Activated naive CD8-positive, alpha-beta T cell treated with anti-CD3 and anti-CD28 coated beads for 36 hours (primary cell): ENCODE measurements at places on chromosomes 1 and 21. TPM values are rescaled to one million over a fixed set of nuclear protein-coding genes. Genes with fewer than 3 reads are reported as not detected.

- no peak overlapping the region for H3K4me3 ChIP-seq
- peaks cover 10% of the 10 kb centered on the region for H3K36me3 ChIP-seq
- H3K27ac ChIP-seq: no peak overlapping the region
- no peak for DNase-seq
- peaks cover 97% of the 10 kb centered on the region for H3K27me3 ChIP-seq
Observed at GRCh38 chr1:118989878-118990378, 1.8 kb upstream of the TBX15 start.

DNA sequence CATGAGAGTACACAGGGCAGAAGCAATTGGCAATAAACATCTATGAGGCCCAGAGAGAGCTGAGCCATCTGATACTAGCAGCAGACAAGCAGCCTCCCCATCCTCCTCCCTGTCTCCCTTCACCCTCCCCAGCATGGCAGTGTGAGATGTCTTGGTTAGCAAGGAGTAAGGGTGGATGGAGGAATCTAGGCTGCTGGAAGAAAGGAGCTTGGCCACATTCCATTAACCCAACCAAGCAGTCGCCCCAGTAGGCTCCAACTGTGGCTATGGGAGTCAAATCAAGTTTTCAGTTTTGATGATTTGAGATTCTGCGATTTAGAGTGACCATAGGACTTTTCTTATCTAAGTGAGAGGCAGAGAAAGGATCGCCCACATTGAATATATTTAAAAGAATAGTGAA lies 12.9 kb upstream of the RUNX1 start:
- H3K4me1 ChIP-seq: peaks cover 10% of the 10 kb centered on the region
- H3K36me3 ChIP-seq: no peaks in the 10 kb centered on the region
- no peak for DNase-seq
- no peak overlapping the region for H3K27ac ChIP-seq
- H3K27me3 ChIP-seq: no peaks in the 10 kb centered on the region

DNA sequence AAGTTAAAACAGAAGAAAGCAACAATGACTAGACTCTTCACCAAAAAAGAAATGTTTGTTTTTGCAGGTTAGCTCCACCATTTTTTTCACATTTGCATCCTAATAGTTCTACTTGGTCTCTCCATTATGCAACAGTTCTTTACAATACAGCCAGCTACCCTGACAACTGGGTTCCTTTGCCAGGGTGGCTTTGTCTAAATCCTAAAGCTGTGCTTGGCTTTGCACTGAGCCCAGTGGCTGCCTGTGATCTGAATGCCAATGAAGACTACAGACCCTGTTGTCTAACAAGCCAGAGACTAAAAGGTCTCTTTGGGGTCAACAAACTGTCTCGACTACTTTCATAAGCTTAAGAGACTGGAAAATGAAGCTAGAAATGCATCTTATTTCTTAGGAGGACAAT lies 112.0 kb downstream of the AKT3 start:
- no peak overlapping the region for H3K27ac ChIP-seq
- no peaks in the 10 kb centered on the region for H3K27me3 ChIP-seq
- peaks cover 10% of the 10 kb centered on the region for H3K36me3 ChIP-seq
- no peak for DNase-seq
- peaks cover 18% of the 10 kb centered on the region for H3K4me1 ChIP-seq

DNA sequence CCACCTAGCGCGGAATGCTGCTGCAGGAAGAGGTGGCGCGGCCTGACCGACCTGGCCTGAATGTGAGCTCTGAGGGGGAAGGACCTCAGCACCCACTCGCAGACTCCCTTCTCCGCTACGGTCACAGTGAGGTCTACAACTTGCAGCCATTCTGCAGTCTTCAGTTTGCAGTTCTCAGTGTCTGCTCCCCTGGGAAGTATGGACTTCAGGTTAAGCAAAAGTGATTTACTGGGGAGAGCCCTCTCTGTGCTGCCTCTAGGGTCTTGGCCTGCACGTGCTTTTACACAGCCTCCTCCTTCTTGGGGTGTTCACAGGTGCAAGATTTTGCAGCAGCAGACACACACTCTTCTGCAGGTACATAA lies 296.0 kb downstream of the OMA1 start:
- no peaks in the 10 kb centered on the region for H3K36me3 ChIP-seq
- peaks cover 49% of the 10 kb centered on the region for H3K27me3 ChIP-seq
- H3K4me3 ChIP-seq: no peak overlapping the region
- DNase-seq: no peak
- no peak overlapping the region for H3K27ac ChIP-seq

Gene SHE
- total RNA-seq: not detected

- no peaks in the 10 kb centered on the region for H3K4me1 ChIP-seq
- no peaks in the 10 kb centered on the region for H3K27me3 ChIP-seq
- H3K27ac ChIP-seq: no peak overlapping the region
- no peak overlapping the region for H3K4me3 ChIP-seq
- no peak for DNase-seq
Observed at GRCh38 chr1:57282411-57282810, 141.4 kb downstream of the DAB1 start.

DNA sequence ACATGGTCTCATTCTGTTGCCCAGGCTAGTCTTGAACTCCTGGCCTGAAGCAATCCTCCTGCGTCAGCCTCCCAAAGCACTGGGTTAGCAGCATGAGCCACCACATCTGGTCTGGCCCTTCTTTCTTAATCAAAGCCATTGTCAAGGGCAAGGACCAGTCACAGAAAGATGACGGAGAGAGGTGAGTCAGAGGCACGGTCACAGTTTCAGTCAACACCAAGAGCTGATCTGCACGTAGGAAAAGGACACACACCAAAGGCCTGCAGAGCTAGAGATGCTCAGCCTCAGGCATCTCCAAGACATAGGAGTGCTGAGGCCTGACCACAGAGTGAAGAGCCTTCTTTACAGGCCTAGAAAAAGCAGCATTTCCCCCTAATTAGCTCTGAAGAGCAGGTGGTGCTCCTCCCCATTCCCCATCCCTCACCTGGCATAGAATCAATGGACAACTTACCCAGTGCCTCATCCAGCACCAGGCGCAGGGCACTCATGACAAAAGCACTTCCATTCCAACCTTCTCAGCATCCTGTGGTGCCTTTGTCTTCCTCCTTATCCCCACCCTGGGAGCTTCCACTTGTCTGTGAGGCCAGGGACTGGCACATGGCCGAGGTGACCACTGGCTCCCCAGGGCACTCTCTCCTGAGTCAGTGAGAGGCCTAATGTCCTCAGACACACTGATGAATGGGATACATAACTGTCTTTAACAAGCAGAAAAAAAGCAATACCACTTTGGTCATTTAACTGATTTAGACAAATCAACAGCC lies 139.8 kb downstream of the AJAP1 start:
- H3K4me3 ChIP-seq: no peak overlapping the region
- H3K36me3 ChIP-seq: no peaks in the 10 kb centered on the region
- peaks cover 1% of the 10 kb centered on the region for H3K4me1 ChIP-seq
- H3K27me3 ChIP-seq: no peaks in the 10 kb centered on the region
- DNase-seq: no peak
- H3K27ac ChIP-seq: no peak overlapping the region

GRCh38 chr1:108972951-108973350 lies 9.7 kb upstream of the CLCC1 start:
- H3K4me1 ChIP-seq: no peaks in the 10 kb centered on the region
- no peak overlapping the region for H3K27ac ChIP-seq
- peaks cover 13% of the 10 kb centered on the region for H3K36me3 ChIP-seq
- no peak overlapping the region for H3K4me3 ChIP-seq

DNA sequence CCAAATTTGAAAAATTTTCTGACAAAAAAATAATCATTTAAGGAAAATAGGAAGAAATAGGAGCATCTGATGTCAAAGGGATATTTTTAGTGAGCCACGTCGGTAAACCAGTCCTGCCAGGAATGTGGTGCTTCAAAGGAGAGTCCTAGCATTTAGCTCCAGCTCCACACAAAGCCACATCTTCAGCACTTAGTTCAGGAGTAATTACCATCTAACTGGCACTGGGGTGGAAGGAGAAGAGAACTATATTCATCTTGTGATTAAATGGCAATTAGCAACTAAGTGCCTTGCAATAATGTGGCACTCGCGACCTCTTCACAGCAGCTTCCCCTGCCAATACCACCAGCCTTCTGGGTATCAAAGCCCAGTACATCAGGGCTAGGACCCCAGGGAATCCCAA lies 409.1 kb downstream of the SETD4 start:
- no peaks in the 10 kb centered on the region for H3K36me3 ChIP-seq
- no peaks in the 10 kb centered on the region for H3K4me1 ChIP-seq
- H3K4me3 ChIP-seq: no peak overlapping the region
- peaks cover 24% of the 10 kb centered on the region for H3K27me3 ChIP-seq

GRCh38 chr21:33067457-33067856 lies 2.5 kb upstream of the OLIG1 start:
- no peak overlapping the region for H3K4me3 ChIP-seq
- no peaks in the 10 kb centered on the region for H3K36me3 ChIP-seq
- H3K27me3 ChIP-seq: peaks cover 65% of the 10 kb centered on the region
- H3K4me1 ChIP-seq: peaks cover 8% of the 10 kb centered on the region
- DNase-seq: no peak
- no peak overlapping the region for H3K27ac ChIP-seq
